ENCODE measurements at places on chromosomes 16 and 17.

DNA sequence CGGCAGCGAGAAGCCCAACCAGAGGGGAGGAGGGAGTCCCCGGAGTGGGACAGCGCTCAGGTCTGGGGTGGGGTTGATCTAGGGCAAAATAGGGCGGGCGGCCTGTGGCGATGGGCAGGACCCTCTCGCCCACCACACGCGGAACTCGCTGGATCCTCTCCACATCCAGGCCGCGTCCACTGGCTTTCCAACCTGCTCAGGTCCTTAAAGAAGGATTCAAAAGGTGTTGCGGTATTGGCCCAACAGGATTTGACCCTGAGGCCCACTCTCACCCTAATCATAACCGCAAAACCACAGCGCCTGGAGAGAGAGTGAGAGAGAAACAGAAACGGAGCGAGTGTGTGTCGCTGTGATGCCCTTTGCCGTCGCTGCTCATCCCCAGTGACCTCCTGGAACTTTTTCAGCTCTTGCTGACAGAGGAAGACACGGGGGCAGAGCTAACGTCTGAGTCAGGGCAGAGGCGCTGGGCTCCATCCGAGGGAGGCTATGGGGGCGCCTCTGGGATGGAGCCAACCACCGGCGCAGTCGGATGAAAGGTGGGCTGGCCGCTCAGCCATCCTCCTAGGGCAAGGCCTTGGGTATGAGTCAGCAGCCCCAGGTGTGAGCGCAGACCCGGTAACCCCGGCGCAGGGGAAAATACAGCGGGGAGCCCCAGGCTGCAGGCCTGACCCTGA lies 16.7 kb upstream of the OR1F1 start:
- DNase-seq: peak; percentile 61

DNA sequence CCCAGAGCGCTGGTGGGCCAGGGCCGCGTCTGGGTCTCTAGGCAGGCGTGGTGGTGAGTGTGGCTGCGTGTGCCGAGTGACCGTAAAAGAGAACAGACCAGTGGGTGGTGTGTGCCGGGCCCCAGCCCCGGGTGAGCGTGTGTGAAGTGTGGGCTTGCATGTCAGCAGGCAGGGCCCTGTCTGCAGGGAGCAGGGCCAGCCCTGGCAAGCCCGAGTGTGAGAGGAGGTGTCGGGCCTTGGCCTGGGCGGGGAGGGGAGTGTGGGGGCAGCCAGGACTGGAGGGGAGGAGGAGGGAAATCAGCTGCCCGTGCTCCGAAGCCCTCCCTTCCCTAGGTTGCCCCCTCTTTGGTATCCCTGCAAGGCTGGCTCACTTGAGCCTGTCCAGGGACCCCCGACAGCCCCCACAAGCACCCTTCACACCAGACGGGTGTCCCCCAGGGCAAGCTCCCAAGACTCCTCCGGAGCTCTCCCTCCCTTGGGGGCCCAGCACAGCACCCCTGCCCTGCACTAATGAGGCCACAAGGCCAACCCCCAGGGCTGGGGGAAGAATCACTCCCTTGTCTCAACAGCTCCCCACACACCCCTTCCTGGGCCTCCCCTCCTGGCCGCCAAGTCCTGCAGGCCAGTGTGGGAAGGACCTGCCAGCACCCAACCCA lies 1.9 kb downstream of the USH1G start:
- no peak for DNase-seq

DNA sequence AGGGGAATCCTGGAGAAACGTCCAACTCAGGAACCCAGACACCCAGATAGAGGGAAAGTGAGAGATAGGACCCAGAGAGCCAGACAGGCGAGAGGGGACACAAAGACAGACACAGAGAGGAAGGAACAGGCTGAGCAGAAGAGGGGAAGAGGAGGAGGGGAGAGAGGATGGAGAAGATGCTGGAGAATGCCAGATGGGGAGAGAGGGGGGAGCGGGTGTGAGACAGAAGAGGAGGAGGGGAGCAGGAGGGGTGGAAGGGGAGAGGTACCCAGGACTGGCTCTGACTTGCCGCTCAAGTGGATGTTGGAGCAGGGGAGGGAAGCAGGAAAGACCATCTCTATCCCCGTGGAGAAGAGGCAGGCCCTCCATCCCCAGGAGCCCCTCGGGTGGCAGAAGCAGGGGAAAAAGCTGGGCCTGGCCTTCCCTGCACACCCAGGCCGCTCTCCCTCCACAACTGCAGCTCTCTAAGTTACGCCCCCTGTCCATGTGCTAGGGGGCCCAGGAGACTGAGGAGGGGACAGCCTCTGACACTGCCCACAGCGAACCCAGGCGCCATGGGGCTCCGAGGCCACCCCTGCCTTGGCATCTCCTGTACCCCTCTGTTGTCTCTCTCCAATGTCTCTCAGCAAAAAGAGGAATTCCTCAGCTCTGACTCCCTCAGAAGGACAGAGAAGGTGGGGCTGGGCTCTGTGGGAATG lies 4.8 kb downstream of the PPP1R9B start:
- no peak for DNase-seq

DNA sequence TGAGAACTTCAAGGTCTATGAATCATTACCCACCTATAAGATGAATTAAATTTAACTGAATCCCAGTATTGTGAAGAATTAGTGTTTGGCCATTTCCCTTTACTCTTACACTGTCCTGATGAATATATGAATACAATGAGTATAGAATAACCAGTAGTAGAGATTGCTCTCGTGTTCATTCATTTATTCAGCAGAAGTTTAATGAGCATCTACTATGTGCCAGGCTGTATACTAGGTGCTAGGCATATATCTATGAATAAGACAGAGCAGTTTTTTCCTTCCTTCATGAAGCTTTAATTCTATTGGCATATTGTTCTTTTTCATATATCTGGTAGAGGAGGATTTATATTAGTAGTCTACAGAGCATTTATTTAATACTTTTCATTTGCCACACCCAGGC lies 6.0 kb downstream of the GOSR1 start:
- DNase-seq: no peak

GRCh38 chr17:27824745-27825144 lies 24.4 kb upstream of the NOS2 start:
- no peak for DNase-seq

DNA sequence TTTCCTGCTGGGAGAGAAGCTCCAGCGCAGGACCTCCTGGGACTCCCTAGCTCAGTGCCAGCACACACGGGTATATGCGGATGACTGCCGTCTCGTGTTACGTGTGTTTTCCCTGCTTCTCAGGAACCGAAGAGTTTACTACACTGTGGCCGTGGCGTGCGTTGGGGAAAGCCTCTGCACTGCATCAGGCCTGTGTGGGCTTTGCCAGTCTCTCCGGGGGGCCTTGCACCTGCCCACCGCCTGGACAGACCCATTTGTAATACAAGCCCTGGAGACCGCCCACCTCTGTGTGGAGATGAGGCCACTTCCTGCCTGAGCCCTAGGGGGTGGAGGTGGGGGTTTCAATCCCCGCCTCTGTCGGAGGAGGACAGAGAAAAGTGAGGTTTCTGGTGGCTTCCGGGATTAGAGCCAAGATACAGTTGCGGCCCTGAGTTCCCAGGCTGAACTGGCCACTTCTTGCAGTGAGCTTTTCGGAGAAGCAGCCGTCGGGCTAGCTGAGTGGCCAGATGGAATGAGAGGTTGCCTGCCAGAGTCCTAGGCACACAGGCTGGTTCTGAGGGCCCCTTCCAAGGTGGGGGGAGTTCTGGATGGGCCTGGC lies 43.4 kb upstream of the GSE1 start:
- DNase-seq: peak; percentile 28

DNA sequence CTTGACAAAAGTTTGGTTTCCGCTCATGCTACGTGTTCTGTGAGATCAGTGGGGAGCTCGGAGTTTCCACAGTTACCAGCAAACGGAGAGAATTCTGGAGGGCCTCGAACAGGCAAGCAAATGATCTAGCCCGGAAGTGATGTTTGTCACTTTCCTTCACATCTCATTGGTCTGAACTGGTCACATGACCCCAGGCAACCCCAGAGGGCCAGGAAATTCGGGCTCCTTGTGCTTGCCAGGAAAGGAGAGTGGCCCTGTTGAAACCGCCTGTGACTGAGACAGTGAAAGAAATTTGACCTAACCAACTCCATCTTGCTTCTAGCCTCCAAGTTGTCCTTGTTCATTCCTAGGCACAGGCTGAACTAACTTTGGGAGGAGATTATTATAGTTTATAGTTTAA lies 23.0 kb downstream of the SPPL2C start:
- no peak for DNase-seq

DNA sequence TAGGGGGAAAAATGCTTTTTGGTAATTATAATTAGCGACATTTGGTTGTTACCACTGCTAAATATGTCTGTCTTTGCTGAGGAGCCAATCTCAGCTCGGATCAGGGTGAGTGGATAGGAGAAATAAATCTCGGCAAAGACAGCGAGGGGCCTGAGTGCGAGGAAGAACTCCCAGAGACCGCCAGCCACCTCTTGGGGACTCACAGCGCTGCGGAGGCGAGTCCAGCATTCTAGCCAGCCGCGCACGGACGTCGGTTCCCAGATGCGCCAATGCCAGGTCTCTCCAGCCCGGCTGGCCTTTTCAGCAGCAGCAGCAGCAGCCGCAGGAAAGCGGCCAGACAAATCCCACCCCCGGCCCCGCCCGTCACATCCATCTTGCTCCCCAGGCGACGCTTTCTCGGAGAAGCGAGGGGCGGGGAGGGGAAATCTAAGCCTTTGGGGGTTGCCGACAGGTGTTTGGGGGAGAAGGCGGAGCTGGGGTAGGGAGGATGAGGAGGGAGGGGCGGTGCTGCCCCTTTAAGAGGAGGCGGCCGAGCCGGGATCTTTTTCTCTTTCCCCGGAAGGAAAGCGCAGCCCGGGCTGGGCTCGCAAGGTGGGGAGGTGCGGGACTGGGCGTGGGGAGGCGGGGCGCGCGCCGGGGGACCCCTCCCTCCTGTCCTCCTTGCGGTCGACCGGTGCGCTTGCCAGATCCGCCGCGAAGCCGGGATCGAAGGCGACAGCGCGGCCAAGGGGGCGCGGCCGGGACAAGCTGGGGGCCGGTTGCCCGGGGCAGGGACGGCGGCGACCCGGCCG lies at the start of gene ITGA3:
ITGA3 (plus strand) TSS at position 685 of the 791 bp plus-strand sequence. CDS start 330 bp downstream, outside the sequence.
- DNase-seq: peak; percentile 30

- no peak for DNase-seq
These were observed 187.5 kb upstream of the SOX9 start for GRCh38 chr17:71933306-71933705.

DNA sequence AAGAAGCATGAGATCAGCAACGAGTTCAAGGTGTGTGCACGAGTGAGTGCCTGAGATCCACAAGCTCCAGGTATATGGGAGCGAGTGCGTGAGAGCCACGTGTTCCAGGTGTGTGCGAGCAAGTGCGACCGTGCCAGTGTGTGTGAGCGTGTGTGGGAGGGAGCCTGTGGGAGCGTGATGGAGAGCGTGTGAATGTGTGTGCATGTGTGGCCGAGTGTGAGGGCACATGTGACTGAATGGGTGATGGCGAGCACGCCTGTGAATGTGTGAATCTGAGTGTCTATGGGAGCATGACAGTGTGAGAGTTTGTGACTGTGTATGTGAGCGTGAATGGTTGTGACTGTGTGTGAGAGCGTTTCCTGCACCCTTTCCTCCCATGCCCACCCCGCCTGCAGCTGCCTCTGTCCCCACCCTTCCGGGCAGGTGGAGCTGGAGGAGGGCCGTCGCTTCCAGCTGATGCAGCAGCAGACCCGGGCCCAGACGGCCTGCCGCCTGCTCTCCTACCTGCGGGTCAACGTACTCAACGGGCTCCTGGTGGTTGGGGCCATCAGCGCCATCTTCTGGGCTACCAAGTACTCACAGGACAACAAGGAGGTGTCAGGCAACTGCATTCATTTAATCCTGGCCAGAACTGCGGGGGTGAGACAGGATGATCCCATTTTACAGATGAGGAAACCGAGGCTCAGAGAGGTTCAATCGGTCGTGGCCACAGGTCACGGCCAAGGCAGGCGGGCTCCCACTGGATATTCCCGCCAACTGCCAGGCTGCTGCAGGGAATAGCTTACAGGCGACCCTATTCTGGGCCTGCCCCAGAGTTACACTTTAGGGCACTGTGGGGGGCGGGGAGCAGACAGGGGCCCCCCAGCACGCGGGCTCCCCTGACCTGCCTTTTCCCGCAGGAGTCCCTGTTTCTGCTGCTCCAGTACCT lies 3.7 kb downstream of the TMC8 start:
- no peak for DNase-seq

GRCh38 chr17:58527306-58527705 lies 12.9 kb upstream of the MTMR4 start:
- no peak for DNase-seq

DNA sequence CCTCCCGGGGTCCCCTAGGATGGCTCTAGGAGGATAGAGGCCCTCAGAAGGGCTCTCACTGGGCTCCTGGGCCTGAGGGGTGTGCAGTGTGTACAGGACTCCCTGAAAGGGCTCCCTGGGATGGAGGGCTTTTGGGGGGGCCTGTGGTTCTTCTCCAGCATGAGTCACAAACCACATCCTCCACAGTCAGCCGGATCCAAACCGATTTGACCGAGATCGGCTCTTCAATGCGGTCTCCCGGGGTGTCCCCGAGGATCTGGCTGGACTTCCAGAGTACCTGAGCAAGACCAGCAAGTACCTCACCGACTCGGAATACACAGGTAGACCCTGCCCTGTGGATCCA lies 4.5 kb downstream of the TRPV2 start:
- peak; percentile 35 for DNase-seq

- DNase-seq: no peak
These were observed 58.9 kb upstream of the CLEC3A start for GRCh38 chr16:77963185-77964044.

- DNase-seq: no peak
These were observed 412.0 kb upstream of the MAF start for GRCh38 chr16:80012586-80012985.

GRCh38 chr17:45729294-45729907 lies 54.7 kb upstream of the CRHR1 start:
- no peak for DNase-seq

DNA sequence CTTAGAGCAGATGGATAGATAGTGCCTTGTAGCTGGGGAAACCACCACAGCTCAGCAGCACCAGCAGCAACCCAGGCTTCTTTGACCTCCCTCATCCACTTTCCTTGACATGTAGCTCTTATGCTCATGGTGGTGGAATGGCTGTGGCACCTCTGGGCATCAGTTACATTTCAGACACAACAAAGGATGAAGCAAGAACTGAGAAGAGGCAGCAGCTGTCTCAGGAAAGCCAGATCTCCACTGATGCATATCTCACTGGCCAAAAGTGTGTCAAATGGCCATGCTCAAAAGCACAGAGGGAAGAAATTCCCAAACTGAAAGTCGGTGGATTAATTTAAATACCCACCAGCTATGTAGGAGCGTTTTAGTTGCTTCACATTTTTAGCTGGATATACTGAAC lies 671.4 kb upstream of the SALL1 start:
- no peak for DNase-seq

DNA sequence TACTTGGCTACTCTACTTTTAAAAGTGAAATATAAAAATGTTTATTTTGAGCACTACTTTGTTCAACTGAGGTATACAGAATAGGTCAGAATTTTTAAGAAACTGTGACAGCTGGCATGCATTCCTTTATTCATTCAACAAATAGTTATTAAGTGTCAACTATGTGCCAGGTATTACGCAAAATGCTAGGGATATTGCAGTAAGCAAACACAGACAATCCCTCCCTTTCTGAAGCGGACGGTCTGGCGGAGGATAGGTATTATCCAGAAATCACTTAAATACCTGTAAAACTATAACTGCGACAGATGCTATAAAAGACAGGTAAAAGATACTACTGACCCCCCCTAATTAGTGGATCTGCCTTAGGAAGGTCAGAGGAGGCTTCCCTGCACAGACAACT lies 26.1 kb downstream of the METTL16 start:
- no peak for DNase-seq

Data from stimulated activated CD8-positive, alpha-beta memory T cell treated with anti-CD3 and anti-CD28 coated beads, Interleukin-15, amount 100 ng/mL, for 4 hours (primary cell).